Activated CD4-positive, alpha-beta T cell treated with anti-CD3 and anti-CD28 coated beads for 4 hours (primary cell): ENCODE measurements at places on chromosomes 6 and 20.

DNA sequence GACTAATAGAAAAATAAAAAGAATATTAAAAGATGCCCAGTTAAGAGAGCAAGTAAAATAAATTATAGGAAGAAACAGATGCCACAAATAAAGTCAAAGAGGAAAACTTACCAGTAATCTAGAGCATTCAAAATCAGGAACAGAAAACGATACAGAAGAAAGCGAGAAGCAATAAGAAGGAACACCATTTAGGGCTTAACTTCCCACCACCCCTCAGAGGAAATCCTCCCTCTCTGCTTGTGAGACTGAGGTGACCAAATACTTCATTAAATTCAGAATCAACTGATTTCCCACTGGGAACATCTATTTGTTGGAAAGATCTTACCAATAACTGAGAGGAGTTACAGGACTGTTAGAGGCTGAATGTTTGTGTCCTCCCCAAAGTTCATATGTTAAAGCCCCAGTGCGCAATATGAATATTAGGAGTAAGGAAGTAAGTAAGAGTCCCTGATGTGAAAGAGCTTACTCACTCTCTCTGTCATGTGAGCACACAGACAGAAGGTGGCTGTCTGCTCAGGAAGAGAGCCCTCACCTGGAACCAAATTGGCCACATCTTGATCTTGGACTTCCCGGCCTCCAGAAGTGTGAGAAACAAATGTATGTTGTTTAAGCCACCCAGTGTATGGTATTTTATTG, 19.5 kb downstream of the KATNA1 start:
- no peak for DNase-seq

GRCh38 chr20:40547483-40548091, 141.4 kb downstream of the MAFB start:
- no peak for DNase-seq

DNA sequence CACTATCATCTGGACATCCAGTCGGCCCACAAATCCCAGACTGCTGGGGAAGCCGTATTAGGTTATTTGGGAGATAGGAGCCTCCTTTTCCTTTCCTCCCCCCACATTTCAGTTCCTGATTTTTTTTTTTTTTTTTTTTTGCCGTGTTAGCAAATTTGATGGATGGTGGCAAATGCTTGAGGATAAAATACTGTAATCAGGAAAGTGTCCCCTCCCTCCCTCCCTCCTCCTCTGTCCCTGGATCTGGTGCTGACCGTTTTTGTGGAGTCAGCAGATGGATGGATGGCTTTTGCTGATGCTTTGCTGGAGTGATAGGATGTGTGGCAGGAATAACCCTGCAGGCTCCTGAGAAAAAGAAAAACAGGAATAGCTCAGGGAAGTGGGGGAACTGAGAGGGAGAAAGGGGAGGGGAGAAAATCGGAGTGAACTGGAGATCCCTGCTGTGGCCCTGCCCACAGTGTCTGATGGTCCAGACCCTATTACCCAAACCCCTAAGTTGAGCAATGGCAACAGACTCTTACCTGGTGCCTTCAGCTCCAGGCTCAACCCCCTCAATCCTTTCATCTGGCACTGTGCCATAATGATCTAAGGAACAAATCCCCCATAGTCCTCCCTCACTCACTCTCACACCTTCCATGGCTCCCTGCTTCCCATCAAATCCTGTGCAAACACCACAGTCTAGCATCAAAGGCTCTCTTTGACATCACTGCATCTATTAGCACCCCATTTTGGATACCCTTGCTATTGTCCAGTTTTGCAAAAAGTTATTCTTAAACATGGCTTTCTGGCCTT, 277.3 kb upstream of the CHD6 start:
- no peak for DNase-seq

DNA sequence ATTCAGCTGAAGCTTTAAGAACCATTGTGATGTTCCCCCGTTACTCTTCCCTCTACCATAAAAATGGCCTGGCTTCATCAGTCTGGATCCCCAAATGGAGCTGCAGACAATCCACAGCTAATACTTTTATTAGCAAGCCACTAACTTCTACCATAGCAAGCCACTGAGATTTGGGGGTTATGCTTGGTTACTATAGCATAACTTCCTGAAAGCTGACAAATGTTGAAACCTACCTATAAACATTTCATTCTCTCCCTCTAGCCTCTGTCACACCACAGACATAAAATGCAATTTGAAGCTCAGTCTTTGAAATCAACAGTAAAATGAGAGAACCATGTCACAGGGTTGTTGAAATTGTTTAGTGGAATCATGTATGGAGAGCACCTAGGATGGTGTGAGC, 3.0 kb upstream of the HTR1E start:
- no peak for DNase-seq

- DNase-seq, result no peak
These were observed 67.1 kb upstream of the GFRAL start for GRCh38 chr6:55260181-55260580.

DNA sequence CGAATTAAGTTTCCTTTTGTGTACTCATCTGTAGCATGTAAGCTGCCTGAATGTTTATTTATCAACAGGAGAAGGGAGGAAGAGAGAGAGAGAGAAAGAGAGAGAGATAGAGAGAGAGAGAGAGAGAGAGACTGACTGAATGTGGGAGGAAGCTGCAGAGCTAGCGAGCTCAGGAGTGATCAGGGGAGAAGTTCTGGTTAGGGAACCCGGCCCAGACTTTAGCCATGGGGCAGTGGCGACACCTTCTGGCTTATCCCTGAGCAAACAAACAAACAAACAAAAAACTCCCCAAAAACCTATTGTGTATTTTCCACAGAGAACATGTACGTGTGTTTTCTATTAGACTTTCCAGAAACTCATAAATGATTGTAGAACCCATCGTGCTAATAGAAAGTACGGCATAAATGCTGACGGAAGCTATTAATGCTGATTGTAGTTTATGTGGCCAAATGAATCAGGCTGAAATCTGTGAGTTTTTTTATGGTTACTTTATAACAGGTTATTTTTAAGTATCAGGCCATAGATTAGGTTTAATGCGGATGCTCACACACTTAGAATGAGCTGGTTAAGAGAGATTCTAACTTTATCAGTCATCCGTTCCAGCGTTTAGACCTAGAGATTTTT, 92.8 kb downstream of the CLIC5 start:
- DNase-seq, result peak; percentile 33

DNA sequence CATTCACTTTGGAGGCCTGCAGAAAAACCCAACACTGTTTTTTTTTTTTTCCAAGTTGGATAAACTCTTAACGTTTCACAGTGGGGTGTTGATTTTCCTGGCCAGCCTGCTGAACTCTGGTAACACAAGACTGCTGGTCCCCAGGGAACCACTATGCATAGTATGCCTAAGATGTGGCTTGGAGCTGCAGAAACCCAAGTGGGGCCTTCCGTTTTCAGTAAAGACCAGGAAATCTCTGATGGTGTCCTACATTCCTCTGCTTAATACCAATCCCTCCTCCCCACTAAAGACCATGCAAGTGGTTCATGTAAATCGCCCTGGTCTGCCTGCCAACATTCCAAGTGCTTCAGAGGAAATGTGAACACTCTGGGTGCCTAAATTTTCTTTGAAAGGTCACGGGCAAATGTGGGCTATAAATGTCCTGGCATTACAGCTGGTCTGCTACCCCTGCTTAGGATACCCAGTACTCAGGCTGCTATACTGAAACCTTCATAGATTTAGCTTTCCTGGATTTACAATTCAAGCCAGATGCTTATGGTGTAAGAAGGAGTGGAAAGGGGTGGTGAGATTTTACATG, 615.4 kb downstream of the MAFB start:
- no peak for DNase-seq

GRCh38 chr6:121499666-121500065, 64.2 kb downstream of the GJA1 start:
- no peak for DNase-seq
